MG63 (cell line): ENCODE measurements at places on chromosomes 3 and 15.

- DNase-seq = no peak
Measured at GRCh38 chr3:52399593-52399992, 45.3 kb downstream of the SEMA3G start.

- DNase-seq = no peak
Measured at GRCh38 chr15:62153228-62153627, 11.9 kb downstream of the C2CD4B start.

DNA sequence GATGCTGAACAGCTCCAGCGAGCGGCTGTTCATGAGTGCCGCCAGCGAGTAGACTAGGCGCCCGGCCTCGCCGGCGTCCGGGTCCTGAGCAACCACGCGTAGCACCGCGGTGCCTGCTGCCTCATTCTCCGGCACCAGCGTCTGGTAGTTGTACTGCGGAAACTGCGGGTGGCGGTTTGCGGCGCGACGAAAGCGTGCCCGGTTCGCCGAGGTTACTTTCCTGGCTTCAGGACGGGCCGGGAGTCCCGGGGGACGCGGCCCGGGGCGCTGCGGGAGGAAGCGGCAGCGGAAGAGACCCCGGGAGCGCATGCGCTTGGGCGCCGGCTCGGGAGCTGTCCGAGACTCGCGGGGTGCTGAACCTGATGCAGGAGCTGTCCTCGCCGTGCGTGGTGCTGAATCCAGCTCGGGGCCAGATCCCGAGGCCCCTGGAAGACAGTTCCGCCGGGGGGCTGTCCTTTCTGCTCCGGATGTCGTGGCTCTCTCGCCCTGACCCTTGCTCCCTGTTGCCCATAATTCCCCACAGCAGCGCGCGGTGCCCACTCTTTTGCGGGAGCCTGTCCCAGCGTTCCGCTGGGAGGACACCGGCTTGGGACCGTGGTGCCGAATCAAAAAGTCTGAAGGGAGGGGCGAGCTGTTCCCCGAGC, 1.1 kb downstream of the CELSR3 start:
- DNase-seq = peak; percentile 22

- no peak for DNase-seq
Measured at GRCh38 chr3:107589454-107589853, 66.7 kb downstream of the BBX start.

DNA sequence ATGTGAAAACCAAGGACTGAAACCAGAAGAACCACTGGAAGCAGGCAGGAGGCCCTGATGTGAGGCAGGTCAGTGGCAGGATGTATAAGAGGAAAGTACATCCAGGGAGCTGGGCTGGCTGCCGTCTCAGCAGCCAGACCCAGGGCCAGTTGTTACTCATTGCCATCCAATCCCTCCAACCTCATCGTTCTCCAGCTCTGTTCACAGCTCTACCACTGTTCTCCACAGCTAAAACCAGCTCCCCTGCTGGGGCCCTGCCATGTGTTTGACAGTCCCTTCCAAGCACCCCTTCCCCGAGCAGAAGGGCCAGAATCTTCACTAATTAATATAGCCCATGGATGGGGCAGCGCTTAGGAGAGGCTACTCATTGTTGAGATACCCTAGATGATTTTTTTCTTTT, 206.6 kb downstream of the MECOM start:
- DNase-seq = no peak

DNA sequence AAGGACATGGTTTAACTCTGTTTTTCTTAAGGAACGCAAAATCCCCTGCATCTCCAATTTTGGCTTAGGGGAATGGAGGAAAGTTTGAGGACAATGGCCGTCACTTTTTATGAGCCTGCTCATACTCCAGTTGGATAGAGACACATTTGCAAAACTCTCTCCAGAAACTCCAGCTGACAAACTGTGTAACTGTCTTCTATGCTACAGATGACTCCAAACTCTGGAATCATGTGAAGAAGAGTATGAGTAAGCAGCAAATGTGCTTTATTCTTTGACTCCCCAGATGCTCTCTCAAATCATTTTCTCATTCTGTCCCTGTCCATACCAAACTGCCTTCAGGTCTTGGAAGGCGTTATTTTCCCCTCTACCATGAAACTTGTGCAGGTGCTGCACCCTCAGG, 226.5 kb upstream of the GPR149 start:
- DNase-seq = no peak

GRCh38 chr3:30694148-30694547, 87.7 kb downstream of the TGFBR2 start:
- no peak for DNase-seq

DNA sequence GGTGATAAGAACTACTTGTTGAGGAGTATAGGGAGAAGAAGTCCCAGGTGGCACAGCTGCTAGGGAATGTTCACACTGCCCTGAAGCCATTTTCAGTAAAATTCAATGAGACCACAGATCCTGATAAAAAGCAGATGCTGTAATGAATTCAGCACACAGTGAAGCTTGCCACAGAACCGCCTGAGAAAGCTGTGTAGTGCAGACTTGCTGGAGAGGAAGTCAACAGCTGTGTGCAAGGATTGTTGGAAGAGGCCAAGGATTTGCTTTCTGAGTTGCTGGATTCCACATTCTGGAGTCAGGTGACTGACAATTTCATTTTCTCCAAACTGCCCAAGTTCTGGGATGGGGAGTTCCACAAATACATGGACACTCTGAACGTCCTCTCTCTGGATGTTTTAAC, 70.9 kb downstream of the ANP32A start:
- no peak for DNase-seq

GRCh38 chr3:195155570-195156241, 115.3 kb downstream of the XXYLT1 start:
- no peak for DNase-seq

GRCh38 chr15:28107111-28107903, 8.2 kb upstream of the OCA2 start:
- no peak for DNase-seq

GRCh38 chr3:71243229-71243628, 340.3 kb downstream of the FOXP1 start:
- no peak for DNase-seq

- DNase-seq = peak; percentile 15
Measured at GRCh38 chr15:57152666-57153539, 223.4 kb upstream of the CGNL1 start.

- no peak for DNase-seq
Measured at GRCh38 chr3:155603302-155603701, 141.6 kb downstream of the PLCH1 start.

DNA sequence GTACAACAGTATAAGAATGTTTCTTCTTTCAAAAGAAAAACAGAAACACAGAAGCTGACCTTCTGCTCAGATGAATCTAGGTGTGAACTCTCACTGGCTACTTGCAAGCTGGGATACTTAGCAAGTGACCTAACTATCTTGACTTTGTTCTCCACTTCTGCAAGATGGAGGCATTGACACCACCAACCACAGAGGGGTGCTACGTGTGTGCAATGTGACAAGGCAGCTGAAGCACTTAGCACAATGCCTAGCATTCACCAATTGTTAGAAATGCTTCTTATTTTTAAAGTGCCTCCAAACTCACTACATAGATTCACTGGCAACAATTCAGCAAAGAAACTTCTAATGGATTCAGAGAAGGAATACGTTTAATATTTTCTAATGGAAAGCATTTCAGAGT, 331.4 kb upstream of the WNT5A start:
- no peak for DNase-seq

- DNase-seq = no peak
Measured at GRCh38 chr3:71131375-71132314, 451.9 kb downstream of the FOXP1 start.

DNA sequence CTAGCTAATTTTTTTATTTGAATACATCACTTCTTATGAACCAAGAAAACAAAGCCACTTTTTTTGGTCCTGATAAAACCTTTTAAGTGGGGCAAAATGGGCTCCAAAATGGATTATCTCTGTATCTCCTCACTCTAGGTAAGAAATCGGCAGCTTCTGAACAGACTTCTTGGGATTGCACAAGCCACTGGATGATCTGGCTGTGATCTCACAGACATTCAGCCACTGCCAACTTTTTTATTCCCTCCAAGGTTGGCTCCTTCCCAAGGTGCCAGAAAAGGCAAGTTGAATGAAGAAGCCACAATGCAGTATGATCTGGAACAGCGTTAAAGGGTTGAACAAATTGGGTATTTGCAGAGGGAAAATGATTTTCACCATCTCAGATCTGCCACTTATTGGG, 73.2 kb downstream of the PRICKLE2 start:
- peak; percentile 50 for DNase-seq

DNA sequence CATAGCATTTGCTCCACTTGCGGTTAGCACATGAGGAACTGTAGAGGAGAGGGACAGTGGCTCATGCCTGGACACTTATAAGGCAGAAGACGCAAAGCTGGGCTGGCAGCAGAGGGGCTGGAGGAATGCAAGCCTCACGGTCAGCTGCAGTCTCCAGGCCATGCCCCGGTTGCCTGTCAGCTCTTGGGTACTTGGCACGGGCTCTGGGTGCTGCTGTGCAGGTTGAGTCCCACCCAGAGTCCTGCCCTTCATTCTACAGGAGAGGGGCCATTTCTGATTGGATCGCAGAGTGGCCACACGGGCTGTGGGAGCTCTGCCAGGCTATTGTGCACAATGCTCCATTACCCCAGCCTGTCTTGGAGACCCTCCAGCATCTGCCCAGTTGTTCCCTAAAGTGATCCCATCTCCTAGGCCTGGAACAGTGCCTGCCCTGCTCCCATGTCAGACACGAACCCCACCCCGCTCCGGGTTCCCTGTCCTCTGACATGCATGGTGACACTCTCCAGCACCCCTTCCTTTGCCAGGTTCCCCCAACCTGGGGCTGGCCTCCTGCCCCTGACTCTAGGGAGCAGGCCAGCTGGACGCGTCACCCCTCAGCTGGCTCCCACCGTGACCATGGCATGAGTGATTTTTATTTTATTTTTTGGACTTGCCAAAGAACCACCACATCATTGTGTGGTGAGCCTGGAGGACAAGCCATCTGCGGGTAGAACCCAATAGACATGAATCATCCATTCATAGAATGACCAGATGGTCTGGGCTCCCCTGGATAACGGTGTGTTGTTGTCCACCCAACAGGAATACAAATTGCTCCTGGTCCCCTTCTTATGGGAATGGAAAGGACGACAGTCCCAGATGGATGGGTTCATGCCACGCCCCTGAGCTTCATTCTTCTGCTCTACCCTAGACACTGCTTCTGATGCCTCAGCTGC, 51.0 kb upstream of the KLF13 start:
- DNase-seq = no peak

- no peak for DNase-seq
Measured at GRCh38 chr3:153311541-153311940, 149.5 kb downstream of the RAP2B start.

GRCh38 chr15:39426552-39427532, 154.0 kb upstream of the THBS1 start:
- DNase-seq = peak; percentile 2

DNA sequence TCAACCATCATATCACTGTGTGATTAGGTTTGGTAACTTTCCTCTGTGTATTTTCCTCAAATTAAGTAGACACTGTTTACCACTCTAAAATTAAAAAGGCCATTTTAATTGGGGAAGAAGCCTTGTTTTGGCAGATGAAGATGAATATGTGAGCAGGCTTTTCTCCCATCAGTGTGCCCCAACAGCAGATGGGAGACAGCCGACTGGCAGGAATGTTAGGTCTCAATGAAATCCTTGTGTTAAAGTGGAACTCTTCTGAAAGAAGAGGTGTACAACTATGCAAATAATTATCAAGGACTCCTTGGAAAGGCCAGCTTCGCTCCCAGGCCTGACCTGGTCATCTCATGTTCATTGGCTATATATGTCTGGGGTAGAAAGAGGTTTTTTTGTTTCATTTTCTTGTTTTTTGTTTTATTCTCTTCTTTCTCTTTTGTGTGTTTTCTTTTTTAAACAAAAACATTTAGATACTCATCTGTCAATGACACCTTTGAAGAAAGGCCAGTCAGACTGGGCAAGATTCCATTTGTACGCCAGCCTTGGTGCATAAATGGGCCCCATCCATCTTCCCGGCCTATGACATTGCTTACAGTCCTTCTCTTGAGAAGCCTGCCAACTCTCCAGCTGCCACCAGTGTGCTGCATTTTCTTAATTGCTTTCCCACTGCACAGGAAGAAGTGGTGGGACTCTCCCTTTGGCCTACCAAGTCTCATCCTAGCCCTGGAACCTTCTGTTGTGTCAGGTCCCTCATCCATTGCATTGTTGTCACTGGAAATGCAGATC, 25.8 kb downstream of the LRTM1 start:
- no peak for DNase-seq

DNA sequence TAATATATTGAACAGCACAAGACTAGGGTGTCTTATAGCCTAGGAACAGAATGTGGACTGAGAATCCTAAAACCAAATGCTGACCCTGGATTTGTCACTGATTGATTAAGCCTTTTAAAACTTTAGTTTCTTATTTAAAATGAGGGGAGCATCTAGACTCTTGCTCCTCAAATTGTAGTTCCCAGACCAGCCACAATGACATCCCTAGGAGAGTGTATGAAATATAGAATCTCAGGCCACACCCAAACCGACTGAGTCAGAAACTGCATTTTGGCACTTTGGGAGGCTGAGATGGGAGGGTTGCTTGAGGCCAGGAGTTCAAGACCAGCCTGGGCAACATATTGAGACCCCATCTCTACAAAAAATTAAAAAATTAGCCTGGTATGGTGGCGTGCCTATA, 287.8 kb upstream of the UMPS start:
- no peak for DNase-seq

DNA sequence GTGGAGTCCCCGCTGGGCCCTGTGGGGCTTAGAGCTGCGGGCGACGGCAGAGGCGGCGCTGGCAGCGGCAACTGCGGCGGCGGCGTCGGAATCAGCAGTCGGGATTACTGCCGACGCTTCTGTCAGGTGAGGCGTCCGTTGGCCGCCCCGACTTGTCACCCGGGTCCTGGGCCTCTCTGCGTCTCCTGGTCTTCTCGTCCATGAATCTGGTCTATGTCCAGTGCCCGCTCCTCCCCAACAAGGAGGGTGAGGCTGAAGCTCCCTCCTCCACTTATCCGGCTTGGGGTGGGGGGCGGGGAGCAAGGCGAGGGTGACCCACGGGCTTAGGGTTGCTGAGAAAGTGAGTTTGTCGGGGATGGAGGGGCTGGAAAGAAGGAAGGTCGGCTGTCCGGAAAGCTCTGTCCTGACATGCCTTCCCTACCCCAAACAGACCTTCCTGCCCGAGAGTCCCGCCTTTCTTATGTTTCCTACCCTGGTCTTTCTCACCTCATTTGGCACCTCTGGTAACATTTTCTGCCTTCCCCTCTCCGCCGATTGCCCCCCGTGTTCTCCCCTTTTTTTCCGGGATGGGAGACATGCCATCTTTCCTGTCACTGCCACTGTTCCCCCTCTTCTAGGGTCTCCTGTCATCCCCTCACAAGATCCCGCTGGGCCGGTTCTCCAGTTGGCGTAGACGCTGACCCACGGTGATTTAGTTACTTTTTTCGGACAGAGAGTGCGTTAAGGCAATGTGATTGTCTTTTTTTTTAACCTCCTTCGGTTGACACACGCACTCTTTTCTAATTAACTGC, 520 bp downstream of the ZNF654 start:
- no peak for DNase-seq

DNA sequence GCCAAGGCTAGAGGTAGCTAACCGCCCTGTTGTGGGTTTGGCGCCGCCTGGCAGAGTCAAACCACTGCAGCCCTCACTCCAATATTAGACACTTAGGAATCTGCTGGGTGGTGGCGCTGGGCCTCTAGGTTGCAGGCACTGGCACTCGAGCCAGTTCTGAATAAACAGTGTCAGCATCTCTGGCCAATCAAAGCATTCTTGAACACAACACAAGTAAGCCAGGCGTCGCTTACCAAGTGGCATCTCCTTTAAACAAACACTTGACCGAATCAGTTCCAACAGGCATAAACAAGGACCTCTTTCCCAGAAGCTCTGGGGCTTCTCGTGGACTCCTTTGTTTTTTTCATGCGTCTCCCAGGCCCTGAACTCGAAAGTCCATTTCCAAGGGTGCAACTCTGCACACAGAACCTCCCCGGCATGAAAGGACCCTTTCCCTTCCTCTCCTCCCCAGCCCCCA, 82.3 kb downstream of the LRIG1 start:
- DNase-seq = peak; percentile 84

GRCh38 chr3:172449466-172450149, 1.4 kb upstream of the GHSR start:
- peak; percentile 37 for DNase-seq
